Activated CD4-positive, alpha-beta T cell treated with anti-CD3 and anti-CD28 coated beads, Interleukin-2, amount 10 ng/mL, durations not matched to agents 7 days and 5 days (primary cell): ENCODE measurements at places on chromosomes 16 and 17.

DNA sequence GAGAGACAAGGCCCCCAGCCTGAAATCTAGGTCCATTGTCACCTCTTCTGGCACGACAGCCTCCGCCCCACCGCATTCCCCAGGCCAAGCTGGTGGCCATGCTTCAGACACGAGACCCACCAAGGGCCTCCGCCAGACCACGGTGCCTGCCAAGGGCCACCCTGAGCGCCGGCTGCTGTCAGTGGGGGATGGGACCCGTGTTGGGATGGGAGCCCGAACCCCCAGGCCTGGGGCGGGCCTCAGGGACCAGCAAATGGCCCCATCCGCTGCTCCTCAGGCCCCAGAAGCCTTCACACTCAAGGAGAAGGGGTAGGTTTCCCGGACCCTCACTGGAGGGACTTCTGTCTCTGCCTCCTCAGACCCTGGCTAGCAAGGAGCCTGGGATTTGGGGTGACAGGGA, 1.0 kb downstream of the TEDC2 start:
- no peak for DNase-seq

DNA sequence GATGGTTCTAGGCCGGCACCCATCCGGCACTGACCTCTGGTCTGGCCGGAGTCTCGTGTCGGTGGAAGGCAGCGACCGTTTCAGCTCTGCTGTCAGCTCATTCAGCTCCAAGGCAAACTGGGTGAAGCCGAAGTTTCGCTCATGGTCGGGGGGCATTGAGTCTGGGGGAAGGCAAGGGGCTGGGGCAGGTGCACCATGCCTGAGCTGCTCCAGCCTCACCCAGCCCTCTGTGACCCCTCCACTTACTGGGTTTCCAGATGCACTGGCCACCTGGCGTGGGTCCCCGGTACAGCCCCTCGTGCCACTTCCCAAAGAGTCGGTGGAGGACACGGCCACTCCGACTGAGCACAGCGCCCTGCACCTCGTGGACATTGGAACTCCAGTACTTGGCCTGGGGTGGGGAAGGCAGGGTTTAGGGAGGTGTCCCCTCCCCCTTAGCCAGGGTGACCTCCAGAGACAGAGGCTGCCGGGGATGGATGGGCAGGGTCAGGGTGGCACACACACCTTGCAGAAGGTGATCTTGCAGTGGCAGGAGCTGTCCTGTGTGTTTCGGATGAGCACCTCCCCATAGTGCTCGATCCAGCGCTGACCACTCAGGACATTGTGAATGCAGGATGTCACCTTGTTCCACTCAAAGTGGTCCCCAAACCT, 12.6 kb downstream of the OSBPL7 start:
- DNase-seq: no peak

DNA sequence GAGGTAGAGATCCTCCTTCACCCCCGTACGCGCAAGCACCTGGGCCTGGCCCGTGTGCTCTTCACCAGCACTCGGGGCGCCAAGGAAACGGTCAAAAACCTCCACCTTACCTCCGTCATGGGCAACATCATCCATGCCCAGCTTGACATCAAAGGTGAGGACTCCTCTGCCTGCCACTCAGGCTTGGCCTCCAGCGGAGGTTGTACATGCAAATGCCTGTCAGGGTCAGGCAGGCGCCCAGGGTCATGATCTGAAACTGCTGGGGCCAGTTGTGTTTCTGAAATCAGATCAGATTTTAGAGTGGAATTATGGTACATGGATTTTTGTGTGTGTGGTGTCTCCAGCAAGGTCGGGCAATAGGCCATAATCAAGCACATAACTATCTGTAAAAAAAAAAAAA, 3.8 kb downstream of the SETD1A start:
- no peak for DNase-seq

DNA sequence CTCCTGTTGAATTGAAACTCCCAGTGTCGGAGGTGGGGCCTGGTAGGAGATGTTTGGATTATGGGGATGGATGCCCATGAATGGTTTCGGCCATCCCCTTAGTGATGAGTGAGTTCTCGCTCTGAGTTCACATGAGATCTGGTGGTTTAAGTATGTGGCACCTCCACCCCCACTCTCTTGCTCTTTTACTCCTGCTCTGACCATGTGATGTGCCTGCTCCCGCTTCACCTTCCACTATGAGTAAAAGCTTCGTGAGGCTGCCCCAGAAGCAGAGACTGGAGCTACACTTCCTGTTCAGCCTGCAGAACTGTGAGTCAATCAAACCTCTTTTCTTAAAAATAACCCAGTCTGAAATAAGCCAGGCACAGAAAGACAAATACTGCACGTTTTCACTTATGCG, 512.4 kb downstream of the HS3ST4 start:
- no peak for DNase-seq

GRCh38 chr17:42672038-42672437, 4.8 kb downstream of the PLEKHH3 start:
- no peak for DNase-seq

- no peak for DNase-seq
Observed at GRCh38 chr16:48860341-48860740, 250.4 kb upstream of the N4BP1 start.

DNA sequence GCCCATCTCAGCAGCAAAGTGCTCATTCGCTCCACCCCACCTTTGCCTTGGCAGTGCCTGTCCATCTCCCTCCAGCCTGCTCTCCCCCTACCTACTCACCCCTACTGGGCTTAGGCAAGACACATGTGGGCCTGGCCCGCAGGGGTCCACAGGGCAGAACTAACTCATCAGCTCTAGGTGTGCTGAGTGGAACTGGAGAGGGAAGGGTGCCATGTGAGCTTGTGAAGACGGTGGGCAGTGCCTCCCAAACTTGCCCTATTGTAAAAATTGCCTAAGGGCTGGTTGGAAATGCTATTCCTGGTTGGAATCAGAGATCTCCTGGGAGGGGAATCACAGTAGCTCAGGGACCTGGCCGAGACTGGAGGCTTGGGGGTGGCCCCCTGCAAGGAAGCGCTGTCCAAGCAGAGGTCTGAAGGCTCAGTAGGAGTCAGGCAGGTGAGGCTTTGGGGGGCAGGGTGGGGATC, 29.1 kb upstream of the TNS4 start:
- DNase-seq: no peak

DNA sequence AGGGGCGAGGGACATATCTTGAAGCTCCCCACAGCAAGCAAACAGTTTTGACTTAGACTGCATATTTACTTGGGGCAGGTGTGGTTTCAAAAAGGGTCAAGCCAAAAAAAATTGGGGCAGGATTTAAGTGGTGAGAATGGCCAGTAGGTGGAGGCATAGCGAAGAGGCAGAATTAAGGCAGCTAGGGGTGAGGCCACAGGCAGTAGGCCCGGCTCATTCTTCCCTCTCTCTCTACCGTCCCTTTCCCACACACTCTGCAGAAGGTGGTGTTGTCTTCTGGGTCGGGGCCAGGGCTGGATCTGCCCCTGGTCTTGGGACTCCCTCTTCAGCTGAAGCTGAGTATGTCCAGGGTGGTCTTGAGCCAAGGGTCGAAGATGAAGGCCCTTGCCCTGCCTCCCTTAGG, 2.6 kb downstream of the SHBG start:
- peak; percentile 50 for DNase-seq

DNA sequence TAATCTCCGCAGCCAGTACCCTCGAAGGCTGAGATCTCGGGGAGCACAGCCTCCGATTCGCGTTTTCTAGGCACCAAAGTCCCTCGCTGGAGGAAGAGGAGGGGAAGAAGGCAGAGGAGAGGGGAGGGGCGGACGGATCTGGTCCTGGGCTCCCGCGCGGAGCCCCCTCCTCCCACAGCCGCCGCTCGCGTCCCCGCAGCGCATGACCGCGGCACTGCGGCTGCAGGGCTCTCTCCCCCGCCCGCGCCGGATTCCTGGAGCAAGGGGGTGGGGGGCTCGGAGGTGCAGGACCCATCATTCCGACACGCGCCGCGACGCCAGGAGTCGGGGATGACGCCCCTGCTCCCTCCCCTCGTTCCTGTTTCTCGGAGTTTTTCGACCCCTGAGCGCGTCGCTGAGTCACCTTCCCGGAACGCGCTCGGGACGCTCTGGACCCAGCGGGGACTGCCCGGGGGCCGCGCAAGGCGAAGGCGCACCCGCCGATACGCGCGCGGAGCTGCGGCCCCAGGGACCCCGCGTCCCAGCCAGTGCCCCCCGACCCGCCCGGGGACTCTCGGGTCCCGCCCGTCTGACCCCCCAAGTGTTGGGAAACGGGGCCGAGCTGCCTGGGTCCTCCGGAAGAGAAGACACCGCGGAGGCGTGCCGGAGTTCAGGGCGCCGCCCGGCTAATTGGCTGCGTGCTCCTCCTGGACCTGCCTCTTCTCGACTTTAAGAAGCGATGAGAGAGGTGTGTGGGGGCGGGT, 1.4 kb upstream of the SPHK1 start:
- DNase-seq: peak; percentile 74

DNA sequence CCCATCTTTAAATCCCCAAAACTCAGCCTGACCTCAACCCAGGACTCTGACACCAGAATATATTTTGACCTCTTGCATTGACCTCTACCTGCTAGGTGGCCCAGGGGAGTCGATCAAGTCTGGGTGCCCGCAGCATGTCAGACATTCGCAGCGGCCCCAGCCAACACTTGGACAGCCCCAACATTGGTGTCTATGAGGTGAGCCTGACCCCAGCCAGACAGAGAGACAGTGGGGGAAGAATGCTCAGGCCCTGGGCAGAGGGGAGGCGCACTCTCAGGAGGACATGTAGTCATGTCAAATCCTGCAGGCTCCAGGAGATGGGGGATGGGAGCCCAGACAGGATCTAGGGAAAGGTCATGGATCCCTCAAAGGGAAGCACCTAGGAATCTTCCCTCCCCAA, 5.4 kb downstream of the GUCY2D start:
- no peak for DNase-seq

DNA sequence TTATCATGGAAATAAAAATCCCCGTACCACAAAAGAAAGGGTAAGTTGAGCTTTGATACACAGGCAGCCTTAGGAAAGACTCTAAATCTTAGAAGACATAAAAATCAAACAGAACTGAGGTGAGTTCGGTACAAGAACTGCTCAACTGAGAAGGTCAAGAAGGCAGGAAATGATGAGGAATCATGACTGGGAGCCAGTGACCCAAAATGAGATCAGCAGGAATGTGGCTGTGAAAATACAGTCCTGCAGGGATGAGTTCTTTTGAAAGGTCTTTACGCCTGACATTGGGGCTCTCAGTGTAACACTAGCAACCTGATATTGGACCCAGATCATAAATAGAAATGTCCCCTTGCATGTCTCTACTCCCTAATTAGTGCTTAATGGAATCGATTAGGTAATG, 56.3 kb upstream of the CDH11 start:
- no peak for DNase-seq

DNA sequence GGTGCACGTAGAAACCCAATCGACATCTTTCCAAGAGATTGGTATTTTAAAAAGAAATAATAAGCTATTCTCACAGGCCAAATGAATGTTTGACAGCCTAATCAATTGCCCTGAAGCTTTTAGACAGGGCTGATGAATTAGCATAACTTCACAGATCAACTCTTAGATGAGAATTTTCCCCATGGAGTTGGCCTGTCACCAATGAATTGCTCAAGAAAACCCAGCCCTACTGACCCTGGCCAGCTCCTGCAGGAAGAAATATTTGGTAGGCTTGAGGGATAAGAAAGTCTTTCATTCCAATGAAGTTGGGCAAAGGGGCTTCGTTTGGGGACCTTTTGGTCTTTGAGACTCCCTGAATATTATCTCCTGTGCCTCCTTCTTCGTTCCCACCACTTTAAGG, 23.4 kb upstream of the SEC14L1 start:
- DNase-seq: no peak

GRCh38 chr17:39801055-39801454, 63.1 kb downstream of the IKZF3 start:
- no peak for DNase-seq
